ENCODE measurements at places on chromosomes 7 and 10. TPM values are rescaled to one million over a fixed set of nuclear protein-coding genes. Genes with fewer than 3 reads are reported as not detected.

CTNNA3 gene
- under 0.01 TPM for total RNA-seq

PCDH15 gene
- not detected for total RNA-seq

DLX6 gene
- total RNA-seq, result not detected

CC2D2B gene
- under 0.01 TPM for total RNA-seq

CRHR2 gene
- not detected for total RNA-seq

RBP3 gene
- total RNA-seq, result not detected

COL26A1 gene
- total RNA-seq, result under 0.01 TPM

LIPF gene
- not detected for total RNA-seq

PNLIPRP2 gene
- not detected for total RNA-seq

CALML3 gene
- not detected for total RNA-seq

AMPH gene
- 1.2 TPM for total RNA-seq

SYT15B gene
- total RNA-seq, result 0.28 TPM

HIF1AN gene
- 13.0 TPM for total RNA-seq

CPA5 gene
- total RNA-seq, result not detected

TMEM176A gene
- total RNA-seq, result not detected

PALS2 gene
- total RNA-seq, result 57.2 TPM

RPEL1 gene
- 0.19 TPM for total RNA-seq

GDF2 gene
- total RNA-seq, result not detected

PSMC2 gene
- 322 TPM for total RNA-seq

ACTL6B gene
- not detected for total RNA-seq

AOC1 gene
- not detected for total RNA-seq

PNLIP gene
- not detected for total RNA-seq

TMEM176B gene
- total RNA-seq, result not detected

TMEM184A gene
- under 0.01 TPM for total RNA-seq

FAM221A gene
- 1.3 TPM for total RNA-seq

OPALIN gene
- not detected for total RNA-seq

BTBD16 gene
- under 0.01 TPM for total RNA-seq

LRMDA gene
- 0.38 TPM for total RNA-seq

KIAA1549 gene
- 0.56 TPM for total RNA-seq

MGMT gene
- 22.6 TPM for total RNA-seq

HEPACAM2 gene
- total RNA-seq, result 0.28 TPM

GRM3 gene
- total RNA-seq, result not detected

GJD4 gene
- not detected for total RNA-seq

GPR141 gene
- total RNA-seq, result not detected

COL13A1 gene
- total RNA-seq, result 44.3 TPM

THSD7A gene
- total RNA-seq, result 0.58 TPM

COL1A2 gene
- 5,973 TPM for total RNA-seq

BICC1 gene
- 92.6 TPM for total RNA-seq

SFMBT2 gene
- 0.19 TPM for total RNA-seq

IMPDH1 gene
- total RNA-seq, result 75.2 TPM

ARPC1A gene
- total RNA-seq, result 379 TPM

GSTO2 gene
- total RNA-seq, result 2.3 TPM

ARHGEF5 gene
- total RNA-seq, result 1.1 TPM

OR13A1 gene
- not detected for total RNA-seq

ZNF804B gene
- not detected for total RNA-seq

PIP gene
- total RNA-seq, result 0.38 TPM

ENKUR gene
- total RNA-seq, result under 0.01 TPM

LIPM gene
- total RNA-seq, result not detected

HOXA11 gene
- total RNA-seq, result under 0.01 TPM

Measured in regular cardiac myocyte (primary cell).